Amygdala (tissue), 56 donors: ENCODE measurements at places on chromosomes 2 and 18.
A peak's percentile ranks its signal among the peaks of the same experiment; 100 is the strongest.

GRCh38 chr18:77650799-77651385 lies 401.2 kb downstream of the GALR1 start:
- peak; percentile 19 for DNase-seq

DNA sequence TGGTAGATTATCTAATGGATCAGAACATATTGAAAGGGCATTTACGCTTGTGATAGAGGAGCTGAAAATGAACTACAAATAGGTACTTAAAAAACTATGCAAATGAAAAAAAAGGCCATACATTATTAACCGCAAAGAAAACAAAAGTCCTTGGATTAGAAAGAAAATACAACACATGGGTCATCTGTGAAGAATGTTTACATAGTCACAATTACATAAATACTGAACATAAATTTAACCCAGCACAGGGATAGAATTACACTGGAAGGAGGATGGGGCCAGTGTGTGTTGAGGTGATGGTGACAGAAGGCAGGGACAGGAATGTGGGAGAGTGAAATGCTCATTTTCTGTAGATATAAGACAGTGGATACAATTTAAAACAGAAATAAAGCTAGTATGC lies 6.6 kb downstream of the NTSR2 start:
- no peak for DNase-seq

- no peak for DNase-seq
Observed at GRCh38 chr2:134576478-134576877, 142.3 kb downstream of the TMEM163 start.

GRCh38 chr2:31581124-31581795 lies 522 bp upstream of the SRD5A2 start:
- no peak for DNase-seq

DNA sequence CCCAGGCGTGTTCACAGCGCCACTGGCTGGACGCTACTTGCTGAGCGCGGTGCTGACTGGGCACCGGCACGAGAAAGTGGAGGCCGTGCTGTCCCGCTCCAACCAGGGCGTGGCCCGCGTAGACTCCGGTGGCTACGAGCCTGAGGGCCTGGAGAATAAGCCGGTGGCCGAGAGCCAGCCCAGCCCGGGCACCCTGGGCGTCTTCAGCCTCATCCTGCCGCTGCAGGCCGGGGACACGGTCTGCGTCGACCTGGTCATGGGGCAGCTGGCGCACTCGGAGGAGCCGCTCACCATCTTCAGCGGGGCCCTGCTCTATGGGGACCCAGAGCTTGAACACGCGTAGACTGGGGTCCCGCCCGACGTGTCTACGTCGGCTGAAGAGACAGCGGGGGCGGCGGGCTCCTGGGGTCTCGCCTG lies 891 bp upstream of the KHK start:
- DNase-seq, result peak; percentile 78

GRCh38 chr2:47265751-47266231 lies 110.7 kb upstream of the STPG4 start:
- no peak for DNase-seq

DNA sequence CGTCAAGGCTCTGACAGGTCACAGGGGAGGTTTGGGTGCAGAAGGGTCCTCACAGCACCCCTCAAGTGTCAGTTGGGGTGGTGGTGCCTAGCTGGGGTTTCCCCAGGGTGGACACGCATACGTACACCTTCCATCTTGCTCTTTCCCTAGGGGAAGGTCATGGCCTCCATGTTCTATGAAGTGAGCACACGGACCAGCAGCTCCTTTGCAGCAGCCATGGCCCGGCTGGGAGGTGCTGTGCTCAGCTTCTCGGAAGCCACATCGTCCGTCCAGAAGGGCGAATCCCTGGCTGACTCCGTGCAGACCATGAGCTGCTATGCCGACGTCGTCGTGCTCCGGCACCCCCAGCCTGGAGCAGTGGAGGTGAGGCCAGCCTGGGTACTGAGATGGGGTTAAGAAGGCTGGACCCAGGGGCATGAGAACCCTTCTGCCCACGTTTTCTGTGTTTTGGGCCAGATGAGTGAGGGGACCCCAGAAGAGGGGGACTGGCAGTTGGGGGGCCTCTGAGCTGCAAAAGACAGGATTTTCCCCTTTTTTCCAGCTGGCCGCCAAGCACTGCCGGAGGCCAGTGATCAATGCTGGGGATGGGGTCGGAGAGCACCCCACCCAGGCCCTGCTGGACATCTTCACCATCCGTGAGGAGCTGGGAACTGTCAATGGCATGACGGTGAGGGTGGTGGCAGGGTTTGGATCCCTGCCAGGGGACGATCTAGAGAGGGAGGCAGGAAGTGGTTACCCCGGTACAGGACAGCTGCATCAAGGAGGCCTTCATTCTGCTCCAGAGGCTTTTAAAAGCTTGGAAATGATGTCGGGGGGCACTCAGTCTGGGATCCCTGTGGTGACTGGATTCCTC lies 20.9 kb downstream of the SLC30A3 start:
- DNase-seq, result no peak

- DNase-seq, result no peak
Observed at GRCh38 chr2:172905937-172906811, 169.5 kb upstream of the MAP3K20 start.

DNA sequence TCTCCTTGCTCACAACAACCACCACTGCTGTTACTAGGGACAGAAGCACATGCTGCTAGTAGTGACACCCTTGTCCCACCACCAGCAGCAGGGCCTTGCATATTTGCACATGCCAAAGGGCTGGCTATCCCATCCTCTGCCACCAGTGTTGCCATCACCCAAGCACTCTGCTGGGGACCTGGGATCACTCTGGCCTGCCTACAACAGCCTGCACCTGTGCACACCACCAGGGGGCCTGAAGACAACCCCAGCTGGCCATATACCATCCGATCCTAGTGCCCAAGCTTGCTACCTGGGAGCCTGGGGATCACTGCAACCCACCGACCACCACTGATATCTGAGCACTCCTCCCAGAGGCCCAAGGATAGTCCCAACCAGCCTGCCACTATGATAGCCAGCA lies 99.9 kb upstream of the FANCL start:
- no peak for DNase-seq

- no peak for DNase-seq
Observed at GRCh38 chr18:10457767-10458166, 3.3 kb downstream of the APCDD1 start.
